ENCODE measurements at places on chromosomes 5 and 9. TPM values are rescaled to one million over a fixed set of nuclear protein-coding genes. Genes with fewer than 3 reads are reported as not detected.

NTRK2 gene
- 111 TPM for polyA plus RNA-seq

GRCh38 chr5:143921525-143922311 is 109.8 kb downstream of the HMHB1 start:
- DNase-seq = no peak

ARID3C gene
- 0.21 TPM for polyA plus RNA-seq

PLK2 gene
- 220 TPM for polyA plus RNA-seq

DNA sequence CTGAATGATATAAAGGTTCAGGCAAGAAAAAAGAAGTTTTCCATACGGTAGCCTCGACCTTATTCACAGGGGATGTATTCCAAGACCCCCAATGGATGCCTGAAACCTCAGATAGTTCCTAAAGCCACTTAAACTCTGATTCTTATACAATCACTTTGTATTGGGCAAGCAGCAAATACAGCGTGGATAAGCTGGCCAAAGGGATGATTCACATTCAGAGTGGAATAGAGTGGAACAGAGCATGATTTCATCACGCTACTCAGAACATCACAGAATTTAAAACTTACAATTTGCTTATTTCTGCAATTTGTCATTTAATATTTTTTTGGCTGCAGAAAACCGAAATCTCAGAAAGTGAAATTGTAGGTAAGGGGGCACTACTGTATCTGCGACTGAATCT is 40.5 kb upstream of the CDH18 start:
- DNase-seq = no peak

LCN9 gene
- not detected for polyA plus RNA-seq

- no peak for DNase-seq
These were observed 2.2 kb downstream of the NXNL2 start for GRCh38 chr9:88536951-88537760.

DNA sequence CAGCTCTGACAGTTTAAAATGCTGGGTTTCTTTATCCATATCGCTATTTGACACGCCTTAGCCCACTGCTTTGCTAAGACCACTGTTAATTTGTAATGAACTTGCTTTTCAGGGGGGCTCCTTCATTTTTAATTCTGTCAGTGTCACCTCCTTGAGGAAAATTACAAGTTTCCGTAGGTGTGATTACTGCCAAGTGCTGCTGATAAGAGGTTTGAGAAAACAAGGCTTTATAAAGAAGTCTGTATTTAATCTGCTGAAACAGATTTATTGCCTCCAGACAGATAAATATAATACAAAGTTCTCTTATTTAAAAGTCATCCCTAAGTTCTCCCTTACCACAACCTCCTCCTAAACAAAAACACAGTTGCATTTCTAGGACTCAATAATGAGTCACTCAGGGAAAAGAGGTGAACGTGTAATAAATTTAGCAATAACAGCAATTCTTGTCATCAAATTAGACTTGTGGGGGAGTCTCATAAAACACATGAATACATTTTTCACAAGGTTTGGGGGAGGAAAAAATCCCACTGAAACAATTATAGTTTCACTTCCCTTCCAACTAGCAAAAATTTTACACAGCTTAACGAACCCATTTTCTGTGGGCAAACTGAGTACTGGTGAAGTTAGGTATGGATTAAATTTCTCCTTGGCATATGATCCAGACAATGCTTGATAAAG is 72.8 kb downstream of the MAPKAP1 start:
- DNase-seq = no peak

DNA sequence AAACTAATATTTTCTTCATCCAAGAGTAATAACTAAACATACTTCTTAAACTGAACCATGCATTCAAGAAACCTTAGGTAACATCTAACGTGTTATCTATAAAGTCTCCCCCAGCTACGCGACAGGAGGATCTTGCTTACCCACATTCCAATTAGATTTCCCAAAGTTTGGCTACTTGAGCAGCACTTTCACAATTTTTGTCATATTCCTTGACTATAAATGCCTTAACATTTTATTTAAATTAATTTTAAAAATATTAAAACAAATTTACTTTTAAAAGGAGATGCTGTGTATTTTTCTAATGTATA is 25.3 kb upstream of the IFNE start:
- DNase-seq = no peak

GRCh38 chr9:134445000-134445399 is 118.7 kb downstream of the RXRA start:
- DNase-seq = no peak

- no peak for DNase-seq
These were observed 300.5 kb downstream of the SLCO4C1 start for GRCh38 chr5:101995585-101995984.

DNA sequence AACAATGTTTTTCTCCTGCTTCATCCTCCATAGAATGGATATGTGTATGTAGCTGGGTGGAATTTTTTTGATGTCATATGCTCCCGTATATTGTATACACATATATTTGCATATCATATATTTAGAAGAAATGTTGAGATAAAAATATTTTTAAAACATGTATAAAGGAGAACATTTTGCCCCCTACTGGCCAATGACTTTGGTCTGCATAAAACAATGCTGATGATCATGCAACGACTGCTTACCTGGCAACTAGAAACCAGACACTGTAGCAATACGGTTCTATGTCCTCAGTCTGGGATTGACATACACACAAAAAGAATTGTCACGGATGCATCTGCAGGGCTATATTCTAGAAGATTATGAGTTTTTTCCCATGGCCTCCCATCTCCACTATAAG is 503.6 kb downstream of the ELAVL2 start:
- no peak for DNase-seq

- DNase-seq = no peak
These were observed 142.6 kb downstream of the OR2K2 start for GRCh38 chr9:111187376-111187775.

- DNase-seq = no peak
These were observed 1026.8 kb downstream of the CDH18 start for GRCh38 chr5:18961234-18961633.

DNA sequence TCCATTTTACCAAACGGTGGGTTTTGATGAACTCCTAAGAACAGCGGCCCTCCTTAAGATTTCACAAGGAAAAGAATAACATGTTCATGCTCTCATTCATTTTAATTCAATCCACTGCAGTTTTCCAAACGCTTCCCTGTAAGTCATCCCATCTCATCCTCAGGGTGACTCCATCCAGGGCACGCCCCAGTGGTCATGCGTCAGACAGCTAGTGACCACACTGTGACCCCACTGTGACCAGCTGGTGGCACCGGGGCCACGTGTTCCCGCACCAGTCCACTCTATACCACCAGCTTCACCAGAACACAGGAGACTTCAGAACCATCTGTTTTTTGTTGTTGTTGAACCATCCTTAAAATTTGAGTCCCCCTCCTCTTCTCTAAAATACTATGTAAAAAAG is 14.3 kb downstream of the ATPSCKMT start:
- DNase-seq = no peak

GRCh38 chr5:140258016-140258415 is 44.9 kb downstream of the PFDN1 start:
- DNase-seq = no peak

DNA sequence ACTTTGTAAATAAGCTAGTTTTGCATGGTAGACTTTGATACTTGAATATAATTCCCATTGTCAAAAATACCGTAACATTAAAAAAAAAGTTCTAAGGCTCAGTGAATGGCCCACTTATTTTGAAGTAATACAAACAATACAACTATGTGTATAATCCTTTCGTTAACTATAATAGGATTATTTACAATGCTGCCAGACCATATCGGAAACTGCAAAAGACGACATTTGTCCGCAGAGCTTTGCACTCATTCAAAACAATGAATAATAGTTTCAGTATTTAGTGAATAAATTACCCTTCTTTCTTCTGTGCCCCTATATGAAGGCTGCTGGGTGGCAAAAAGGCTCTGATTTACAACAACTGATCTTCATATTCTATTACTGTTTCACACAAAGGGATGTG is 121.8 kb downstream of the DROSHA start:
- no peak for DNase-seq

- DNase-seq = no peak
These were observed 237.8 kb upstream of the DAPK1 start for GRCh38 chr9:87259543-87260518.

GRCh38 chr9:33903157-33903780 is 86.3 kb downstream of the UBE2R2 start:
- no peak for DNase-seq

GRCh38 chr5:80760680-80761079 is 105.9 kb upstream of the DHFR start:
- DNase-seq = no peak

DNA sequence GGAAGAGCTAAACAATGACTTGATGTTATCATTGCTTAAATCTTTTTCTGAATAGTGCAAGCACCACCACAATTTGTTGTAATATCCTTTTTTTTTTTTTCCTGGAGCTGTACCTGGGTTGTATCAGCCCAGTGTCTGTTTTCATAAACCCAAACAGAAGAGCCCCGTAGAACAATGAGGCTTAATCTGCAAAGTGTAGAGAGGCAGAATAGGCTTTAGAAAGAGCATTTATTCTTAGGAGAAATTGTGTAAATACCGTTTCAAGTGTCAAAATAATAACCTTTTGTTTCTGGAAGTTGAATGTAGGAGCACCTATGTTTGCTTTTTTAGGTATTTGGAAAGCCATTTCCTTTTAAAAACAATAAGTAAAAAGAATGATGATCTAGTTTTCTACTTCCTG is 26.4 kb downstream of the RGS7BP start:
- no peak for DNase-seq

GRCh38 chr5:7391215-7391614 is 4.7 kb upstream of the ADCY2 start:
- DNase-seq = no peak

DNA sequence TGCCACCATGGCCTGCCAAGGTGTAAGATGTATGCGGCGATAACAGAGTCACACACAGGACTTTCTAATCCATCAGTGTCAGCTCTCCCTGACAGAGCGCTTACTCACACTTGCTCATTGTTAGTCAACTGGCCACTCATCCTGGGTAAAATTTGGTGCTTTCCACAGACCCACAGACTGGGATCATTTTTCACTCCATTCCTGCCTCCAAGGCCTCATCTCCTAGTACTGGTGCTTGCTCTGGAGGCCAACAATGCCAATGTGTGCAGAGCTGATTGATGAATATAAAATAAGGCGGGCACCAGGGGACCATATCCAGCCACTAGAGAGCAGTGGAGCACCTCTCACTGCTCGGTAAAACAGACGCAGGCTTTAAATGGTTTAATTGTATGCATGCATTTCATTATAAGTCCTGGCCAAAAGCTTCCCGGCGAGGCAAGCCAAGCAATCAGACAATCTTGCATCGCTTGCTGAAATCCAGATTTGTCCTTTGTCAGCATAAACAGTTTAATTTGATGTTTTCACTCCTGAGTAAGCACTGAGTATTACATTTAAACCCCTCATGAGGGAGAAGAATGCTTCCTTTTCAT is 22.3 kb downstream of the PSMB7 start:
- no peak for DNase-seq

PCDHGA10 gene
- 3.2 TPM for polyA plus RNA-seq

SLC2A6 gene
- 1.4 TPM for polyA plus RNA-seq

DNA sequence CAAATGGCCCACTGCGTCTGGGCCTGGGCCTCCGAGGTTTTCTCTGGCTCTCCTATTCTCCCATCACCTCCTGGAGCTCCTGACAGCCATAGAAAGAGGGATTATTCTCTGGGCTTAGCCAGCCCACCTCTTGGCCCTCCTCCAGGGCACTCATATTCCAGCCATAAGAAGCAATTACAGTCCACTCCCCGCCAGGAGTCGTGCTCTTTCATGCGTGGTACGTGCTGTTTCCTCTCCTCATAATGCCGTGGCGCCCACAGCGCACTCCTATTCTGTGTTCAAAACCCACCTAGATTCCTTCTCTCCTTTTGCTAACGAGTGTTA is 240.8 kb upstream of the ZNF462 start:
- no peak for DNase-seq

GRCh38 chr5:40045429-40045828 is 620.6 kb upstream of the DAB2 start:
- DNase-seq = no peak

GRCh38 chr5:179969110-179969509 is 61.4 kb upstream of the TBC1D9B start:
- no peak for DNase-seq

DNA sequence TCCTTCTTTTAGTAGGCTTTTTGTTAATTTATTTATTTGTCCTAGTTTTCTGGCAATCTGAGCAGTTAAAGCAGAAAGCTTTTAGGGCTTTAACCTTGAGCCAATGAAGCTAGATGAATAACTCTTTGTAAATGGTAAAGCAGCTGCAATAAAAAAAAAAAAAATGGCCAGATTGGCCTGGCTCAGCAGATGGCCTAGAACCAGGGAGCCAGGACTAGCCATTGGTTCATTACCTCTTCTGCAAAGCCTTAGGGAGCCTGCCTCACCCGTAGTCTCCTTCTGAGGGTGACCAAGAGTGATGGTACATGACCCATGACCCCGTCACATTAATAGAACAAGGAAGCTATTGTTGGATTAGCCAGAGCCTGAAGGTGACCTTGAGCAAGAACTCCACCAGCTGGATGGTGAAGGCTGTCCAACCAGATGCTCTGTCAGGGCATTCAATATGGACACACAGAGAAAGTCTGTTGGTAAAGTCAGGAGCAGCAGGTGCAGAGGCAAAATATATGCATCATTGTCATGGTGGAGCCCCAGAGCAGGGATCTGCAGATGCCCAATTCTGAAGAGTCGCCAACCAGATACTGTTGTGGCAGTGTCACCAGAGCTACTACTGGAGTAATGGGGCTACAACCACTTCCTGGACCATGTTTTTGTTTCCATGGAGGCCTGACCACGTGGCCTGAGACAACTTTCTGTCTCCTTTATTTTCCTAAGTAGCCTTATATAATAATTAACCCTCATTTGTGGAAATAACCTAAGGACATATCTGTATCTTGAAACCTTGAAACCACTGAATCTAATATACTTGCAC is 100.7 kb downstream of the MTX3 start:
- DNase-seq = no peak

GRCh38 chr5:134554319-134555222 is 29.1 kb downstream of the JADE2 start:
- no peak for DNase-seq

DNA sequence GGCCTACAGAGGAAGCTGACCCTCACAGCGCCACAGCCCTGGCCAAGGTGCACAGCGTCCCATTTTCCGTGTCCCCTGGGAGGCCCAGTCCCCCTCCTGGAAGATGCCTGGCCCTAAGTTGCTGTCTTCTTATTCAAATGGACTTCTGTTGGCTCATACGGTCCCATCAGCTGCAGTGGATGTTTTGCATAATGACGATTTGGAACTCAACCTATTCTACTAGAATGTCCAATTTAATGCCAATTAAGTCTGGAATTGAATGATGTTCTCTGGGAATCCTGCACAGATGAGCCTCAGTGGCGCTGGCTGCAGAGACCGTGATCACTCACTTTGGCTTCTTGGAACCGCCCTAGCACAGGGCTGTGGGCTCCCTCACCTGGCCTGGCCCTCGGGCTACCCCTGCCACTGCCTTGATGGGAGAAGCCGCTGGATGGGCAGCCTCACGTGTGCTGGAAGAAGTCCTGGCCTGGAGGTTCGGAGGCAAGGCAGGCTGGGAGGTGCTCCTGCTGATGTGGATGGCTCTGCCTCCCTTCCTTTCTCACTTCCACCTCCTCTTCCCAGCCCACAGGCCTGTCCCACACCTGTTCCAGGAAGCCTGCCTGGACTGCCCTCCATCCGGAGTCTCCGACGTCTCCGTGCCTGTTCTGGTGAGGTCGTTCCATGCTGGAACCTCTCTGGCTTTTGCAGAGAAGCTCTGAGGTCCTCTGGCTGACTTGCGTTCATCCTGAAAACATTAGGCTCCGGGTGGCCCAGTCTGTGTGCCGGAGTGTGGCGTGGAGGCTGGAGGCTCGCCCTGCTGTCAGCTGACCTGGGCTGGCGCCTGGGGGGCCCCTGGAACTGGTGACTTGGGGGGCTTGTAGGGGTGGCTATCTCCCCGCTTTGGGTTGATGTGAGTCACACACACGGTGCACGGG is 147.1 kb downstream of the RXRA start:
- no peak for DNase-seq
